ENCODE measurements at places on chromosomes 3 and 15. TPM values are rescaled to one million over a fixed set of nuclear protein-coding genes. Genes with fewer than 3 reads are reported as not detected.

GRCh38 chr3:66163222-66163621 lies 57.6 kb upstream of the SLC25A26 start:
- peaks cover 17% of the 10 kb centered on the region for H3K27me3 ChIP-seq
- H3K4me1 ChIP-seq = peaks cover 4% of the 10 kb centered on the region
- no peak overlapping the region for H3K27ac ChIP-seq
- DNase-seq = no peak
- H3K4me3 ChIP-seq = no peak overlapping the region
- no peaks in the 10 kb centered on the region for H3K36me3 ChIP-seq

DNA sequence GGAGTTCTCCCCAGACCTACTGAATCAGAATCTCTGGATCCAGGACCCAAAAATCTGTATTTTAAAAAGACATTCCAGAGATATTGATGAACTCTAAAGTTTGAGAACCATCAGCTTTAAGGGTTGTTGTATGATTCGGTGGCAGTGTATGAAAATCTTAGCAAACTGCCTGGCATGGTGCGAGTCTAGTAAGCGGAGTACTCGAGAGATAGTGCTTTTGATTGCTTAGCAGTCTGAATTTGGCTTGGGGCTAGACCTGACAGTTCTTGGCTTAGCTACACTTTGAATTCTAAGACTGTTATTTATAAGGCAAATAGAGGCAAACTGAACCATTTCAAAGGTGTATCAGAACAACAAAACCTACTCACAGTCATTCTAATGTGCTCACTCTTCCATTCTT lies 329.0 kb downstream of the LPP start:
- peaks cover 22% of the 10 kb centered on the region for H3K36me3 ChIP-seq
- no peaks in the 10 kb centered on the region for H3K27me3 ChIP-seq
- no peak overlapping the region for H3K27ac ChIP-seq
- H3K4me3 ChIP-seq = no peak overlapping the region

- no peak overlapping the region for H3K4me3 ChIP-seq
- no peaks in the 10 kb centered on the region for H3K36me3 ChIP-seq
- H3K4me1 ChIP-seq = no peaks in the 10 kb centered on the region
- DNase-seq = no peak
Measured at GRCh38 chr3:45043728-45044299, 17.7 kb downstream of the CLEC3B start.

Gene RBP2
- total RNA-seq = 25.3 TPM

Gene GOLGA8Q
- total RNA-seq = not detected

DNA sequence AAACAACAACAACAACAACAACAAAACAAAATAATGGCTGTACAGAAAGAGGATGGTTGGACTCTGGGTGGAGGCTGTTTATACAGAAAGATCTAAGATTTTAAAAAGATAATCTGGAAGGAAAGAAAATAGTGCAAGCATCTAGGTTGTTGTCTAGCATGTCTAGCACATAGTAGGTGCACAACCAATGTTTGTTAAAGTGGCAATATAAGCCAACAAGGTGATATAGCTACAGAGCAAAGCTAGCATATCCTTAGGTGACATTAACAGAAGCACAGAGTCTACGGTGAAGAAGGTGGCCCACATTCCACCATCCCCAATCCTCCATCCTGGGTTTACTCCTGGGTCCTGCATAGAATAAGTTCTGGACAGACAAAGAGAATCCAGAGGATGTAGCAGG lies 4.7 kb downstream of the TMEM40 start:
- no peaks in the 10 kb centered on the region for H3K36me3 ChIP-seq
- H3K27me3 ChIP-seq = no peaks in the 10 kb centered on the region
- H3K4me1 ChIP-seq = peaks cover 13% of the 10 kb centered on the region
- no peak for DNase-seq
- no peak overlapping the region for H3K4me3 ChIP-seq

DNA sequence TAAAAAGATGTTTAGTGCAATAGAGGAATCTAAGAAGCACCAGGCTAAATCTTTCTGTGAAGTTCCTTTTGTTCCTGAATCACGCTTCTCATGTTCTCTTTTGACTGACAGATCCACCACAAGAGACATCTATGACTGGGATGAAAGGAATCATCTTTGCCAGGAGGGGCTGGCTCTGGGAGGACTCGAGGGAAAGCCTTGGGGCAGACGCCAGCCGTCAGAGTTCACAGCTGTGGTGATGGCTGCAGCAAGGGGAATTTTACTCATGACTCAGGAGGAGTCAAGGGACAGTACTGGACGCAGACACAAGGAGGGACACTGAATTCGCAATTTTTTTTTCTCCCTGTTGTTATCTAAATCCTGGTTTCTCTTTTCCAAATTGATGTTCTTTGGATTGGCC lies 38.7 kb downstream of the C3orf38 start:
- H3K27ac ChIP-seq = no peak overlapping the region
- no peaks in the 10 kb centered on the region for H3K4me1 ChIP-seq
- H3K4me3 ChIP-seq = no peak overlapping the region
- DNase-seq = no peak

DNA sequence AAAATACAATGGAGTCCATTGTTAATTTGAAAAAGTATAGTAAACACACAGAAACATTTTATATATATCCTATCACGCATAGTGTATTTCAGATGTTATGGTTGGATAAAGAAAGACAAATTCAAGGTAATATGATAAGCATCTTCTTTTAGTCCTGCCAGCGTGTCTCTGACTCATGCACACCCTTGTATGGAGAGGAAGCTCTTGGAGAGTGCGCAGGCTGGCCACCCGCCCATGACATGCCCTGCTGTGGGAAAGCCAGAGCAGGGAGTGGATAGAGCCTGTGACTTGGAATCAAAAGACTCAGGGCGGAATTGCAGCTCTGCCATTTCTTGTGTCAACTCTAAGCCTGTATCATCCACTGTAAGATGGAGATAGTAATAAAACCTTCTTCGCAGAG lies 23.0 kb upstream of the COPG1 start:
- H3K4me1 ChIP-seq = no peaks in the 10 kb centered on the region
- H3K4me3 ChIP-seq = no peak overlapping the region
- H3K36me3 ChIP-seq = no peaks in the 10 kb centered on the region
- peaks cover 3% of the 10 kb centered on the region for H3K27me3 ChIP-seq
- H3K27ac ChIP-seq = no peak overlapping the region

GRCh38 chr3:52456169-52456799 lies 880 bp downstream of the NISCH start:
- peaks cover 6% of the 10 kb centered on the region for H3K36me3 ChIP-seq
- H3K27me3 ChIP-seq = no peaks in the 10 kb centered on the region
- peaks cover 30% of the 10 kb centered on the region for H3K4me1 ChIP-seq
- H3K27ac ChIP-seq = peak overlapping the region; percentile 83
- DNase-seq = no peak

- no peak overlapping the region for H3K27ac ChIP-seq
- no peaks in the 10 kb centered on the region for H3K36me3 ChIP-seq
- DNase-seq = no peak
- H3K4me3 ChIP-seq = no peak overlapping the region
Measured at GRCh38 chr3:117734496-117734895, 1024.9 kb downstream of the TUSC7 start.

GRCh38 chr3:133930341-133930933 lies 34.8 kb upstream of the RAB6B start:
- peak overlapping the region; percentile 42 for H3K27ac ChIP-seq
- H3K27me3 ChIP-seq = peaks cover 28% of the 10 kb centered on the region
- peaks cover 14% of the 10 kb centered on the region for H3K4me1 ChIP-seq
- H3K4me3 ChIP-seq = peak overlapping the region; percentile 76
- H3K36me3 ChIP-seq = no peaks in the 10 kb centered on the region
- peak; percentile 45 for DNase-seq

DNA sequence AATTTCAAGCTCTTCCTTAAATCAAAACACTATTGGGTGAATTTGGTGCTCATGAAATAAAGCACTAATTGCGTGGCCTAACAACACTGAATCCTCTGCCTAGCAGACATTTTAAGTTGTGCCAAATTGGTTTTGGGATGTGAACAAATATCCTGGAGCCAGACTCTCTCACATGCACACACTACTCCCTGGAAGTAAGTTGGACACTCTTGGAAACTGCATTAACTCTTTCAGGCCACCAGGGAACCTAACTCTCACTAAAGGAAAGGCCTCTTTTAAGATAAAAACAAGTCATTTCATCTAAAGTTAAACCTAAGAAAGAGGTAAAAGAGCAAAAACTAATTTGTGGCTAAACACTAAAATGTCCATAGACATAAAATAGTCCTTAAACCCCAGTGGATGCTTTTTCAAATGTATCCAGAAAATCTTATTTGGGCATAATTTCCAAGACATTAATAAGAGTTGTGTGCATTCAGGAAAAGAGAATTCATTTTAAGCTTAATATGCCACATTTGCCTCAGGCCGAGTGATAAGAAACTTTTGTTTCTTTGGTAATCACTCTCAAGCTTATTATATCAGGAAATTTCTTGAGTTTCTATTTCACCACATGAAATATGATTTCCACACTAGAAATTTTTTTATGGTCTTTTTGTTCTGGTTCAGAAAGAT lies 61.8 kb downstream of the ZBTB20 start:
- H3K36me3 ChIP-seq = no peaks in the 10 kb centered on the region
- H3K27me3 ChIP-seq = no peaks in the 10 kb centered on the region
- no peak for DNase-seq

GRCh38 chr3:187257992-187258692 lies 33.4 kb downstream of the MASP1 start:
- no peaks in the 10 kb centered on the region for H3K27me3 ChIP-seq
- peaks cover 3% of the 10 kb centered on the region for H3K4me1 ChIP-seq
- H3K36me3 ChIP-seq = no peaks in the 10 kb centered on the region
- no peak overlapping the region for H3K4me3 ChIP-seq

Data from type B pancreatic cell (in vitro differentiated cells).